ENCODE measurements at places on chromosomes 7 and 10.

GRCh38 chr7:29296421-29296820, 101.8 kb downstream of the CHN2 start:
- DNase-seq, result no peak

DNA sequence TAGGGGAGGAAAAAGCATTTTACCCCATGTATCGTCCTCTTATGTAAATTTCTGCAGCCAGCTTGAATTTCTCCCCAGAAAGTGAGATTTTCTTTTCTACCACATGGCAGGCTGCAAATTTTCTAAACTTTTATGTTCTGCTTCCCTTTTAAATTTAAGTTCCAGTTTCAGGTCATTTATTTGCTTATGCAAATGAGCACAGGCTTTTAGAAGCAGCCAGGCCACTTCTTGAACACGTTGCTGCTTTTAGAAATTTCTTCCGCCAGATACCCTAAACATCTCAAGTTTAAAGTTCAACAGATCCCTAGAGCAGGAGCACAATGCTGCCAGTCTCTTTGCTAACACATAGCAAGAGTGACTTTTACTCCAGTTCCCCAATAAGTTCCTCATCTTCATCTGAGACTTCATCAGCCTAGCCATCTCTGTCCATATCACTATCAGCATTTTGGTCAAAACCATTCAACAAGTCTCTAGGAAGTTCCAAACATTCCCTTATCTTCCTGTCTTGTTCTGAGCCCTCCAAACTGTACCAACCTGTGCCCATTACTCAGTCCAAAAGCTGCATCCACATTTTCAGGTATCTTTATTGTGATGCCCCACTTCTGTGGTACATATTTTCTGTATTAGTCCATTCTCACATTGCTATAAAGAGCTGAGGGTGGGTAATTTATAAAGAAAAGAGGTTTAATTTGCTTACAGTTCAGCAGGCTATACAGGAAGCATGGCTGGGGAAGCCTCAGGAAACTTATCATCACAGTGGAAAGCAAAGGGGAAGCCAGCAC, 16.3 kb downstream of the EZH2 start:
- DNase-seq, result no peak

DNA sequence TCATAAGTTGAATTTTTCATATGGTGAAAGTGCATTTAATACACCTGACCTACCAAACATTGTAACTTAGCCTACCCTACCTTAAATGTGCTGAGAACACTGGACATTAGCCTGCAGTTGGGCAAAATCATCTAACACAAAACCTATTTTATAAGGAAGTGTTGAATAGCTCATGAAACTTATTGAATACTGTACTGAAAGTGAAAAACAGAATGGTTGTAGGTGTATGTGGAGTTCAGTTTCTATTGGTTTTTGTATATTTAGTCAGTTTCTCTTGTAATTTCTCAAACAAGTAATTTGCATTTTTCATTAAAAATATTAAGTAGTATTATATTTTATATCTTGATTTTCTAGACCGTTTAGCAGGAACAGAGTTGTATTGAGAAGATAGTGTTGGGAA, 15.3 kb downstream of the CCDC7 start:
- DNase-seq, result no peak

DNA sequence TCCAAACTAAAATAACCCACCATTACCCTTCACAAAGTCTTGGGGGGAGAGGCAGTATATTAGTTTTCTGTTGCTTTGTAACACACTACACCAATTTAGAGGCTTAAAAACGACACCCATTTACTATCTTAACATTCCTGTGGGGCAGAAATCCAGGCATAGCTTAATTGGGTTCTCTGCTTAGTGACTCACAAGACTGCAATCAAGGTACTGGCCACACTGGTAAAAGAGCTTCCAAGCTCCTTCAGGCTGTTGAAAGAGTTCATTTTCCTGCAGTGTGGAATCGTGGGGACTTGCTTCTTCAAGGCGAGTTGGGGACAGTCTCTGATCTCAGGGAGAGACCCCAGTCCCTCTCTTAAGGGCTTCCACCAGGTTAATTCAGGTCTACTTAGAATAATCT, 139.1 kb downstream of the XPNPEP1 start:
- no peak for DNase-seq

GRCh38 chr7:104852386-104852785, 161.6 kb upstream of the KMT2E start:
- no peak for DNase-seq

DNA sequence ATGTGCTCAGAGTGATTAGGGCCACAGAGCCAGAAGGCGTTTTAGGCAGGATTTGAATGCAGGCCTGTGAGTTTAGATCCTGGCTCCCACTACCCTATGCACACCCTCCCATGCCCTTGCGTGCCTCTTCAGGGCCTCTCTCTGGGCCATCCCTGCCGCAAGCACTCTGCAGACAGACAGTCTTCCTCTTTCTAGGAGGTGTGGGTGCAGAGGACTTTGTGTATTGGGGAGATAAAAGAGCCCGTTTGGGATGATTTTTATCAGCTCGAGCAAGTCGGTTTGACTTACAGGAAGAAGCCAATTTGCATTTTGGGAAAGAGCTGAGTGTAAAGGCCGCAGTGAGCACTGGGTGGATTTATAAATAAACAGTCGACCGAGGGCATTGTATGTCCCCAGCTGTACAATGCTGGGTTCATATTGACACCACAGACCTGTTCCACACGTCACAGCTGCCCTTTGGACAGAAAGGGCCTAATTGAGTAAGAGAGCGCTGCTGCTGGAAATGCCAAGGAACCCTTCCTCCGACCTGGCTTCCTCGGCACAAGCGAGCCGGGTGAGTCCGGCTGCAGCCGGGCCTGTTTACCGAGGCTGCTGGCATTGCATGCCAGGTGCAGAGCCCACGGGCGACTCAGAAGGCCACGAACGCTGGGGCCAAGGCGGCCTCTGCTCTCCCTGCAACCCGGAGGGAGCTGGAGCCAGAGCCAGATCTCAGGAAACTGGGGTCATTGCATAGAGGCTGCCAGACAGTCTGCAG, 25.1 kb downstream of the ZMIZ1 start:
- no peak for DNase-seq

DNA sequence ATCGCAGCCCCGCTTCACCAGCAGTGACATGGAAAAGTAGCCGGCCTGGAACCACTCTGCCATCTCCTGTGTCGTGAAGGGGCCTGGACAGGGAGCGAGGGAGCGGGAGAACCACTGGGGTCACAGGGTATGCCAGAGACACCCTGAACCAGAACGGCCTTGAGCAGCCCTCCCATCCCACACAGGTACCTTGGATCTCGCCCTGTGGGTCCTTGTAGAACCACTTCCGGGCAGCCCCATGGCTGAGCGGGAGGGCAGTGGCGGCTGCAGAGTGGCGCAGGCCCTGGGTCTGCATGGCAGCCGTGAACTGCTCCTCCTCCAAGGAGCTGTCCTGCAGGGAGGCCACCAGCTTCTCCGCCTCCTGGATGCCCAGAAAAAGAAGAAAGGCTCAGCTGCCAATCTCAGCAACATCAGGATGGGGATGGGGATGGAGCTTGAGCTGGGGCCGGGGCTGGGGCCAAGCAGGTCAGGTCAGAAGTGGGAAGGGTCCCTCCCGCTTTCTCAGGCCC, 9.5 kb downstream of the GIGYF1 start:
- DNase-seq, result peak; percentile 7

GRCh38 chr7:3000566-3000965, 43.1 kb downstream of the CARD11 start:
- DNase-seq, result no peak

DNA sequence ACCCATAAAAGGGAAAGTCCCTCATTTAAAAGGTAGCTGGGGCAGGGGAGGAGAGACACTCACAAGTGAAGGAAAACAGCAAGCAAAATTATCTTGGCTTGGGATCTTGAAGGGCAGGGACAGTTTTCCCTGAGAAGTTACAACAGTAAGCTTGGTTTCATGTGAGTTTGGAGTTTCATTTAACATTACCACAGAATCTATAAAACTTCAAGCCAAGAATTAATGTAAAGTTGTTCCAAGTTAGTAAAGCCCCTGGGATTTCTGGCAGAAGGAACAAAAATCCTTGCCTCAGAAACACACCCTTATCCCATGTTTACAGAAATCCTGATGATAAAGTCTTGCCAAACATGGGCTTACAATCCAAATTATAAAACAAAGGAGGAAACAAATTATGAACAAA, 19.2 kb downstream of the CRPPA start:
- no peak for DNase-seq

- no peak for DNase-seq
Measured at GRCh38 chr10:70963271-70963670, 74.9 kb upstream of the PCBD1 start.

DNA sequence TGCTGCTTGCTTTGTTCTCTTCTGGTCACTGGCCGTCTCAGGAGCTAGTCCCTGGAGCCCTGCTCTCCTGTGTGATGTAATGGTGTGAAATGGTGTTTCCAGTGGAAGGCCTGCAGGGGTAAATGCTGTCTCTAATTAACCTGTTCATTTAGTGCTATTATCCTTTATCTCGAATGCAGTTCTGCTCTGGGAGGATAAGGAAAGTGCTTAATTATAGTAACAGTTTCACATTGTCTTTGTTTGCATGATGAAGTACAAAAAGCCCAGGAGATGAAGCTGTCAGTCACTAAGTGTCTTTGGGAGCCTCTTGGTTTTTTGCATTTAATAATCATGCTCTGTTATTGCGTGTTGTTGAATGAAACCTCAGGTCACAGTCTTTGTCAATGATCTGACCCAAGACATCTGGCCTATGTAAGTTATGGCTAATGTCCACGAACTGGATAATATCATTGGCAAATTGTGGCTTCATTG, 755.3 kb upstream of the GALNT17 start:
- DNase-seq, result no peak

DNA sequence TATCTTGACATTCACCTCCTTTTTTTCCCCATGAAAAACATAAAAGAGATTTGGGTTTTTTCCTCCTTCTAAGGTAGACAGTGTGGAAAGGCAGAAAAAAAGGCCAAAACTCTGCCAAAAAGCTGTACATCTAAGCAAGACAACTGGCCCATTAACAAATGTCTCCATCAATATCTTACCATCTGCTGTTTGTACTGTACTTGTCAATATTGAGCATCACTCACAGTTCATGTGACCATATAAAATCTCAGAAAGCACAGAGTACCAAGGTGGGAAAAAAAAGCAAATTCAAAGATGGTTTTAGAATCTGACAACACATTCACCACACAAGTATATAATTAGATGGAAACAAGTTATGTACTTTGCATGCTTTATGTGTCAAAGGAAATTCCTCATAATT, 52.6 kb downstream of the CACNA2D1 start:
- no peak for DNase-seq

DNA sequence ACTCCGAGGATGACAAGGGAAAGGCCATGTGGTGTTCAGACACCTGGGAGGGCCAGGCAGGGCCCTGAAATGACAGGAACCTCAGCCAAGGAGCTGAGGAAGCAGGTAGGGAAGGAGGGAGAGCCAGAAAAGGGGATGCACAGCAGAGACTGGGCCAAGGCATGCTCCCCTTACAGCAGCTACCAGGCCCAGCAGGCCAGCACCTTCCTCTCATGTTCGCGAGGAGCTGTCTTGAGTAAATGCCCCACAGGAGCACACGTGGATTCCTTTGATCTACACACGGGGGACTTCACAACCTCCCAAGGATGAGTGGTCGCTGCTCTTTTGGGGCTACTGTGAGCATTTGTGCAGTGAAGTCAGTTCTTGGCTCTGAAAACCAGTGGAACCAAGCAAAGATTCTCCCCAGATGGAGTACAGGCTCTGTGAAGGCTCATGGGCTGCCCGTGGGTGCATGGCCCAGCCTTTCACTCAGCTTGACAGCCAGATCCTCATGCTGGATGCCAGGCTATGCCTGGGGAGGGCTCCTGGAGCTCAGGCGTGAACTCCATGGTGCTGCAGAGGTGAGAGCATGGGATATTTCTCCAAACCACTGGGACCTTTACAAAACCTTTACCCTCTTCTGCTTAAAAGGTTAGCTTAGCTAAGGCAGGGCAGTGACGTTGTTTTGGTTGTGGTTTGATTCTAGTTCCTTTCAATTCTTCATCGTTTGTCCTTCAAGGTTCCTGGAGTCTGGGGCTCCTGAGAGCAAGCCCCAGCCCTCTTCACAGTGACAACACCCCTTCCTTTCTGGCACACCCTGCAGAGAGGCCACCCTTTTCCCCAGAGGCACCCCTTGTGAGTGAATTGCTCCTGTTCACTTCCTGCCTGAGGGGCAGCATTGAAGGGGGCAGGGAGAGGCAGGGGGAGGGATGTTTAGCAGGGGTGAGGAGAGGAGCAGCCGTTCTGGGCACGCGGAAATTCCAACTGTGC, 74.2 kb upstream of the ZPBP start:
- no peak for DNase-seq

GRCh38 chr10:126171555-126171954, 216.7 kb downstream of the ADAM12 start:
- peak; percentile 39 for DNase-seq

DNA sequence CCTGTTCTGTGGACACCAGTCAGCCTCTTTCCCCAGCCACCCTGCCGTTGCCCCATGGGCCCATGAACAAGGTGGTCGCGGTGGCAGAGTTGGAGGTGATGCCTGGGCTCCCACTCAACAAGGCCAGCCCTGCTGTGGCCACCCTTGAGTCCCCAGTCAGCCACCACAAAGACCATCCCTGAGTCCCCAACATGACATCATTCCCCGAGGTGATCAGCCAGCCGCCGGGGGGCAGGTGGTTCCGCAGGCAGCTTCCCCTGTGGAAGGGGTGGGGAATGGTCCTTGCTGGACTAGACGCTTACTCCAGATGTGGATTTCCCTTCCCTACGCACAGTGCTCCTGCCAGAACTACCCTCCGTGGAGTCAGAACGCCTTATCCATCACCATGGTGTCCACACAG, 271.7 kb downstream of the PTPRN2 start:
- DNase-seq, result no peak

- DNase-seq, result no peak
Measured at GRCh38 chr10:122435212-122435827, 19.1 kb upstream of the ARMS2 start.

DNA sequence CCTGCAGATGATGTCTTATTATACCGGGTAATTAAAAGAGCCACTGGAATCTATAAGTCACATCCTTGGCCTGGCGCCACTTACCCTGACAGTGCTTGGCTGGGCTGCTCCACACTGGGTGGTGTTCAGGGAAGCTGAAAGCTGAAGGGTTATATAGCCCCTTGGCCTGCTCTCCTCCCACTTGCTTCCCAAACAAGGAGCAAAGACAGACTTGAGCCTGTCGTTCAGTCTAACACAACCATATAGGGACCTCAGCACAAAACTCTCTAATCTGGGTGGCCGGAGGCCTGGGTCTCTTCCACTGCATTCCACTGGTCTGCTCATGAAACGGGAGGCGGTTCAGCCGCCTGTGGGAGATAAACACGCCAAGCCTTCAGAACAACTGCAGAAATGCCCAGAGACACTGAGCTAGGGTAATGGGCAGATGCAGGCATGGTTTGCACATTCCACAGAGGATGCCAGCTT, at the start of gene ACTA2:
Gene ACTA2 (minus strand): TSS at position 127 of the 465 bp plus-strand sequence. CDS start 3,843 bp downstream, outside the sequence.
- peak; percentile 26 for DNase-seq

- DNase-seq, result no peak
Measured at GRCh38 chr10:31704195-31704594, 224.4 kb downstream of the ARHGAP12 start.

GRCh38 chr10:3090388-3090787, 23.0 kb downstream of the PFKP start:
- no peak for DNase-seq

DNA sequence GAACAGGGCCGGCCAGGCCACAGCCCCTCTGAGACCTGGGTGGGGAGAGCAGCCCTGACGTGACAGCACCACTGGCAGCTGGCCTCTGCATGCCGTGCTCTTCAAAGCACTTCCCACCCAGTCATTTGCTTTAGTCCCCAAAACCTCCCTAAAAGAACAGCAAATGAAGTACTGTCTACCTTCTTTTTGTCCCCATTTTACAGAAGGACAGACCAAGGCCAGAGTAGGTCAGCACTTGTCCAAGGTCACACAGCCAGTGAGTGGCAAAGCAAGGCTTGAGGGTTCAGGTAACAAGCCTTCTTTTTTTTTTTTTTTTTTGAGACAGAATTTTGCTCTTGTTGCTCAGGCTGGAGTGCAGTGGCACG, 15.1 kb downstream of the ATP6V1F start:
- DNase-seq, result no peak

All from AG08396 (cell line).